ENCODE measurements at places on chromosomes 16 and 17.

DNA sequence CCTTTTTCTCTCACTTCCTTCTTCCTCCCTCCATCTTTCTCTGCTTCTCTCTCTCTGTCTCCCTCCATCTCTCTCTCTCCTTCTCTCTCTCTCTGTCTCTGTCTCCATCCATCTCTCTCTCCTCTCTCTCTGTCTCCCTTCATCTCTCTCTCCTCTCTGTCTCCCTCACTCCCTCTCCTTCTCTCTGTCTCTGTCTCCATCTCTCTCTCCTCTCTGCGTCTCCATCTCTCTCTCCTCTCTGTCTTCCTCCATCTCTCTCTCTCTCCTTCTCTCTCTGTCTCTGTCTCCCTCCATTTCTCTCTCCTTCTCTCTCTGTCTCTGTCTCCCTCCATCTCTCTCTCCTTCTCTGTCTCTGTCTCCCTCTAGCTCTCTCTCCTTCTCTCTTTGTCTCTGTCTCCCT is 194.1 kb downstream of the GSG1L start:
- no peak for DNase-seq

DNA sequence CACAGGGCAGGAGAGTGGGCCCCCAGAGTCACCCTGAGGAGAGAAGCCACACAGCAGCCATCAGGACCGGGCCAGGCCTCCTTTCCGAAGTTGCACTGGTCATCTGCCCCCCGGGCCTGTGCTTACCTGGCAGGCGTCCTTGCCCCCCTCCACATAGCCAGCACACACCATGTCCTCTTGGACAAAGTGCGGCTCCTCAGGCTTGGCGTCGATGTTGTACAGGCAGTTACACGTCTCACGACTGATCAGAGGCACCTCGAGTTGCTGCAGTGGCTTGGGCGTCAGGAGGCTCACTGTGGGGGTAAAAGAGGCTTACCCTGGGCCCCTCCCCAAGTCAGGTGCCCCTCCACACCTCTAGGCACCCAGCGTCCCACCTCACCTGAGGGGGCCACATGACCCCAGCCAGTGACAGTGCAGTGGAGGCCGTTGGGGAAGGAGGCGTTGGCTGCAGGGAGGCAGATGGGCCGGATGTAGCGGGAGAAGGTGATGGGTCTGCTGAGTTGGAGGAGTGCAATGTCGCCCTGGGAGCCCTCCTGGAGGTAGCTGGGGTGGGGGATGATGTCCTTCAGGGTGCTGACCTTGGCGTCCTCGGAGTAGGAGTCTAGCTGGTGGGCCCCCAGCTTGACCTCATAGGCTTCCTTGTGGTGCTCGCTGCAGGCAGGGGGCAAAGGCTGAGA is 3.1 kb downstream of the PRSS8 start:
- no peak for DNase-seq

DNA sequence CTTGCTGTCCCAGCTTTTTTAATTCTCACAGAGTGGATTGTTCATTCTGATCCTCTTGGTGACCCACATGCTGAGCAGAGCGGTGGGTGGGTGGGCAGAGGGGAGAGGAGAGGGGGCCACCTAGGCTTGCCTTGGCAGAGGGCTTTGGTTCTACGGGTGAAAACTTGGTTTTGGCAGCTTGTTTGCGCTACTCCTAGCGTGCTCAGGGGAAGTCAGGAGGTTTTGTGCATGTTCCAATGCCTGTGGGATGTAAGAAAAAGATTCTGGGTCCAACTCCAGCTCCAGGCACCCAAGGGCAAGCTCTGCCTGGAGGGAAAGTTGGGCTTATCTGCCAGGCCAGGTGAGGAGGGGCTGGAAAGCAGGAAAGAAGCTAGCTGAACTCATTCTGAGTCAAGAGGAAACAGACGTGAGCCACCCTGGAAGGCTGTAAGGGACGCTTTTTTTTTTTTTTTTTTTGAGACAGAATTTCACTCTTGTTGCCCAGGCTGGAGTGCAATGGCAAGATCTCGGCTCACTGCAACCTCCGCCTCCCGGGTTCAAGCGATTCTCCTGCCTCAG is 169.1 kb downstream of the WSCD1 start:
- DNase-seq = no peak

GRCh38 chr16:89613231-89613953 is at the start of gene DPEP1:
Gene DPEP1, plus strand, starts transcription at chr16:89613642. Its CDS starts 16,769 bp downstream, at chr16:89630411.
- no peak for DNase-seq

DNA sequence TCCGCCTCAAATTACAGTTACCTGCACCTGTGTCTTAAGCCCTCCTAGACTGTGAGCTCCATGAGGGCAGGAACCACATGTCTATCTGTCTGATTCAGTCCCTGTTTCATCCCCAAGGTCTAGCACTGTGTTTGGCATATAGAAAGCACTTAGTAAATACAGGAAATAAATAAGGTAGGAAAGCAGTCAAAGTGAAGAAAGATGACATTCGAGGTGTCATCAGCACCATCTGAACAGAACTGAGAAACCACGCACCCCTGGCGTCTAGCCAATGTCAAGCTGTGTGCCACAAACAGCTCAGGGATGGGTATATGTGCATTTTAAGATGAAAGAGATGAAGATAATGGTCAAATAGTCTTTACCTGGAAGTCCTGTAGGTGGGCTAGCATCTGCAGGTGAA is 79.6 kb upstream of the ATP2A3 start:
- no peak for DNase-seq

DNA sequence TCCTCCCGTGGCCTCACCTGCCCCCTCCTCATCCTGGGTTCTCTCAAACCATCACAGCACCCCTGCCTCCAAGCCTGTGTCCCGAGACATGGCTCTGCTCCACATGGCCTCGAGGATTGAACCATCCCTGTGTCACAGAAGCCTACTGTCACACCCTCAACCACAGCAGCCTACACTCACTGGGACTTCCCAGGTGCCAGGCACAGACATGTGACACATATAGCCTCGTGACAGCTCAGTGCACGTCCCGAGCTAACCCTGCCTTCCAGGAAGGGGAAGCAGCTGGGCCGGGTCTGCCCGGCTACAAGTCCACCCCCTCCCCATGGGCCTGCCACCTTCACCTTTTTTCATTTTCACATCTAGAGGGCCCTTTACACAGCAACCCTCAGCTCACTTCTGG is 238.3 kb downstream of the CPPED1 start:
- DNase-seq = no peak

DNA sequence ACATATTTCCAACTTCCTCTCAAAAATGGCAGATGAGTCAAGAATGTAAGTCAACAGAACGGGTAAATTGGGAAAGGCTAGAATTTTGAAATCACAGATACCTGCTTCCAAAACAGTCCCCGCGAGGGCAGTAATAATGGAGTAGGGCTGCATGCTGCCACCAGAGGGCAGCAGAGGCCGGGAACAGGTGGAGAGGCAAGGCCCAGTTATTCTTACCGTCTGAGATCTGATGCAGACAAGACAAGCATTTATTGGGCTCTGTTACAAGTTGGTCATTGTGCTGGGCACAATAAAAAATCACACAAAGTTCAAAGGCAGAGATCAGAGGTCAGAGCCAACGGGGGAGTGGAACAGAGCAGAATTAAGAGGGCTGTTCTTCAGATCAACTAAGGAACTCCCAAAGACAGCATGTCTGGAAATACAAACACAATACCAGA is 8.8 kb upstream of the MLKL start:
- no peak for DNase-seq

Data from AG09309 (cell line).